ENCODE measurements at places on chromosomes 5 and 9. TPM values are rescaled to one million over a fixed set of nuclear protein-coding genes. Genes with fewer than 3 reads are reported as not detected.

LCN15 gene
- total RNA-seq = 0.93 TPM

TTC1 gene
- total RNA-seq = 43.1 TPM

DNA sequence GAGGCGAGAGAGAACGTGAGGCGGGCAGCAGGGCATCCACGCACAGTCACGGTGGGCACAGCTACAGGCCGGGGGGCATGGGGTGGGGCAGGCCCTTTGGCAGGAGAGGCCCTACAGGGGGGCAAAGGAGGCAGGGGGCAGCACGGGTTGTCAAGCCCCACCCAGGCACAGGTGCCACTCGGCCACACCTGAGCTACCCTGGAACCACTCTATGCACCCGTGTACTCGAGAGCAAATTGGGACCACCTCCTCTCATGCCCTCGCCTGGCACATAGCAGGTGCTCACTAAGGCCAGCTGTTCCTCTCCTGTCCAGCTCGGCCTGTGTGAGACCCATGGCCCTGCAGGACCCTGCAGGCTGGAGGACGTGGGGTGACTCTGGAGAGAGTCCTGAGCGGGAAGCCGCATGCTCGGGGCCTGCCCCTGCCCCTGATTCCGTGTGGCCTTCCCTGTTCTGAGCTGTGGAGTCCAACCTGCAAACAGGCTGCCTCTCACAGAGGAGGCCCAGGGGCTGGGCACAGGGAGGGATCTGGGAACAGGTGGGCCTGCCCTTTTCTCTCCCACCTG, 31.4 kb upstream of the SARDH start:
- no peak overlapping the region for H3K4me3 ChIP-seq
- H3K27me3 ChIP-seq = no peaks in the 10 kb centered on the region
- no peaks in the 10 kb centered on the region for H3K4me1 ChIP-seq
- peak; percentile 63 for DNase-seq
- peaks cover 40% of the 10 kb centered on the region for H3K36me3 ChIP-seq

TMEM215 gene
- total RNA-seq = 0.27 TPM

ELAVL2 gene
- total RNA-seq = 11.6 TPM

DNA sequence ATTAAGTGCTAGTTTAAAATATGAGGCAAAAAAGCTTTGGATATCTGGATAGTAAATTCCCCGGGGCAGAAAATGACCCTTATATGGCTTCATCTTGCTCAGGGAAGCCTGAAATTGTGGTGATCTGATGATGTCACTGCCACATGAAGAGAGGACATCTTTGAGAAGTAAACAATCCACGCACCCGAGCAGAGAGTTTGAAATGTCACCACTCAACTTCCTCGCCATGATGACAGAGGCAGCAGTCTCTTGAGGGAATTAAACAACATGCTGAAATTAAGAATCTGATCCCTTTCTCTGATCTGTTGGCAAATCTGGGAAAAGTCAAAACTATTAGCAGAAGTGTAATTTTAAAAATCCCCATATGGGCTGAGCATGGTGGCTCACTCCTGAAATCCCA, 110.0 kb downstream of the TLE1 start:
- DNase-seq = no peak
- no peaks in the 10 kb centered on the region for H3K27me3 ChIP-seq
- peaks cover 7% of the 10 kb centered on the region for H3K4me1 ChIP-seq
- H3K4me3 ChIP-seq = no peak overlapping the region
- H3K36me3 ChIP-seq = peaks cover 30% of the 10 kb centered on the region

Data from type B pancreatic cell (in vitro differentiated cells).